Kidney (tissue), 22 donors: ENCODE measurements at places on chromosomes 7 and 10. TPM values are rescaled to one million over a fixed set of nuclear protein-coding genes. Genes with fewer than 3 reads are reported as not detected.

Gene A1CF
- polyA plus RNA-seq: 3.8 TPM

Gene ERVW-1
- polyA plus RNA-seq: not detected

Gene PBLD
- polyA plus RNA-seq: 104 TPM

Gene PRKCQ
- 6.1 TPM for polyA plus RNA-seq

Gene NFKB2
- polyA plus RNA-seq: 14.0 TPM

Gene ATOH7
- 0.45 TPM for polyA plus RNA-seq

Gene PPP3CB
- 26.8 TPM for polyA plus RNA-seq

Gene PCGF6
- polyA plus RNA-seq: 3.0 TPM

- DNase-seq: no peak
- no peaks in the 10 kb centered on the region for H3K36me3 ChIP-seq
- no peak overlapping the region for H3K4me3 ChIP-seq
- no peaks in the 10 kb centered on the region for H3K27me3 ChIP-seq
- no peaks in the 10 kb centered on the region for H3K4me1 ChIP-seq
Observed at GRCh38 chr10:85612378-85612775, 754.2 kb downstream of the GRID1 start.

DNA sequence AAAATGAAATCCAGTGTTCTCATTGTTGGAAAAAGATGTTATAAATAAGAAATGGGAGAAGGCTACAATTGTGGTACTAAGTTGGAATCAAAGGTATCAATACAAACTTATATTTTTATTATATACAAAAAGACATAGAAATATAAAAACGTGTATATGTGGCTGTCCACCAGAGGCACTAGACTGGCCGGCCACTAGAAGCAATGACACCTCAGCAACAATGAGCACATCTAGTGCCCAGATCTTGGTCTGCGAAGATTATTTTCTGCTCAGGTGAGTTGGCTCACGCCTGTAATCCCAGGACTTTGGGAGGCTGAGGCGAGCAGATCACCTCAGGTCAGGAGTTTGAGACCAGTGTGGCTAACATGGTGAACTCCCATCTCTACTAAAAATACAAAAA lies 21.6 kb downstream of the IDE start:
- no peak overlapping the region for H3K27ac ChIP-seq
- DNase-seq: no peak
- H3K27me3 ChIP-seq: no peaks in the 10 kb centered on the region
- no peaks in the 10 kb centered on the region for H3K4me1 ChIP-seq

- H3K36me3 ChIP-seq: peaks cover 7% of the 10 kb centered on the region
- no peak for DNase-seq
- no peaks in the 10 kb centered on the region for H3K27me3 ChIP-seq
- H3K27ac ChIP-seq: no peak overlapping the region
- no peak overlapping the region for H3K4me3 ChIP-seq
- H3K4me1 ChIP-seq: peaks cover 42% of the 10 kb centered on the region
Observed at GRCh38 chr7:44080118-44080517, 2.2 kb downstream of the POLM start.

- no peaks in the 10 kb centered on the region for H3K4me1 ChIP-seq
- H3K4me3 ChIP-seq: no peak overlapping the region
- no peak for DNase-seq
- no peak overlapping the region for H3K27ac ChIP-seq
- no peaks in the 10 kb centered on the region for H3K36me3 ChIP-seq
Observed at GRCh38 chr10:75619635-75620034, 188.2 kb downstream of the LRMDA start.

DNA sequence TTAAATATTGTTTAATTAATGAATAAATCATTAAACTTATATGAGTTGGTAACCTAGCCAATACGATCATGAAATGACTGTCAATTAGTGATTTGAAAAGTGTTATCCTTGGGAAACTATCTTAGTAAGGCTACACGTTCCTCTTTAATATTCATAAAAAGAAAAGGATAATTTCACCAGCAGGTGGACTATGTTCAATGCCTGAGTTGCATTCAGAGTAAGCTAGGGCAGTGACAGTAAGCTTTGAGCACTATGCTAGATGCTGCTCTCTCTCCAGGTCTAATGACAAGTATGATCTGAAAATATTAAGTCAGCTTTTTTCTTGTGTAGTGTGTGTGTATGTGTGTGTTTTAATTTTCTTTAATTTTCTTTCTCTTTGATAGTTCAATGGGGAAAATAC lies 486.3 kb upstream of the PCDH15 start:
- H3K4me1 ChIP-seq: no peaks in the 10 kb centered on the region
- no peak overlapping the region for H3K4me3 ChIP-seq
- H3K27me3 ChIP-seq: no peaks in the 10 kb centered on the region
- H3K36me3 ChIP-seq: no peaks in the 10 kb centered on the region

DNA sequence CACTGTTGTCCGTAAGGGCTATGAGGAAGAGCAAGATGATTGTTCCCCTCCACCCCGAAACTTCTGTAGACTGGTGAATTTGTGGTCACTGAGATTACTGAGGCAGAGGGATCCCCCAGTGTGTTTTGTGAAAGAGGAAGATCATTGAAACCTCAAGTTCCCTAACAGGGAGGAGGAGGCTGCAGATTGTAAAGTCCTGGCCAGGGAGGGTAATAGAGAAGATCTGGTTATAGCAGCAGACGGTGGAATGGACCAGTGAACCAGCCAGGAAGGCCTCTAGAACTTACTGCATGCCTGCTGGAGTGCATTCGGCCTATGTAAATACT lies 31.1 kb downstream of the LMTK2 start:
- H3K4me3 ChIP-seq: no peak overlapping the region
- peaks cover 8% of the 10 kb centered on the region for H3K36me3 ChIP-seq
- no peaks in the 10 kb centered on the region for H3K27me3 ChIP-seq

- peaks cover 18% of the 10 kb centered on the region for H3K4me1 ChIP-seq
- peak overlapping the region; percentile 62 for H3K4me3 ChIP-seq
- DNase-seq: no peak
- H3K27me3 ChIP-seq: no peaks in the 10 kb centered on the region
Observed at GRCh38 chr10:72260976-72261783, 12.5 kb upstream of the DDIT4 start.

DNA sequence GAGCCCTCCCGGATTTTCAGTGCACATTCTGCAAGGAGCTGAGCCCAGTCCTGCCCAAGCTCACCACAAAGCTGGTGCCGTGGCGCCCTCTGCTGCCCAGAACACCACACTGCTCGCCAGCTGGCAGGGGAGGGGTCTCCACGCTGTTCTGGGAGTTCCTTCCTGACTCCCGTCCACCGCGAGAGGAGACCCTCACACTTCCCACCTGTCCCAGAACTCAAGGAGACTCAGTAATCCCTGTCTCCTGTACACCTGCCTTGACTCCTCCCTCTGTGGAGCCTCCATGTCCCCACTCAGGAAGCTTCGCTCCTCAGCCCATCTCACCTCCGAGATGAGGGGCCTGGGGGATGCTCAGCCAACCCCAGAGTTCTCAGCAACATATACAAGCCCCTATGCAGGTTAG lies 11.3 kb downstream of the C10orf105 start:
- no peak overlapping the region for H3K4me3 ChIP-seq
- peak; percentile 62 for DNase-seq
- H3K27ac ChIP-seq: no peak overlapping the region
- no peaks in the 10 kb centered on the region for H3K36me3 ChIP-seq
- no peaks in the 10 kb centered on the region for H3K27me3 ChIP-seq
- H3K4me1 ChIP-seq: peaks cover 12% of the 10 kb centered on the region

GRCh38 chr7:2201128-2201527 lies 31.6 kb downstream of the MAD1L1 start:
- H3K36me3 ChIP-seq: no peaks in the 10 kb centered on the region
- H3K4me3 ChIP-seq: no peak overlapping the region
- H3K27ac ChIP-seq: no peak overlapping the region
- DNase-seq: no peak

- no peaks in the 10 kb centered on the region for H3K36me3 ChIP-seq
- H3K27me3 ChIP-seq: no peaks in the 10 kb centered on the region
- H3K27ac ChIP-seq: peak overlapping the region; percentile 30
- DNase-seq: no peak
- H3K4me1 ChIP-seq: no peaks in the 10 kb centered on the region
- H3K4me3 ChIP-seq: no peak overlapping the region
Observed at GRCh38 chr10:28875549-28876081, 198.3 kb downstream of the BAMBI start.

DNA sequence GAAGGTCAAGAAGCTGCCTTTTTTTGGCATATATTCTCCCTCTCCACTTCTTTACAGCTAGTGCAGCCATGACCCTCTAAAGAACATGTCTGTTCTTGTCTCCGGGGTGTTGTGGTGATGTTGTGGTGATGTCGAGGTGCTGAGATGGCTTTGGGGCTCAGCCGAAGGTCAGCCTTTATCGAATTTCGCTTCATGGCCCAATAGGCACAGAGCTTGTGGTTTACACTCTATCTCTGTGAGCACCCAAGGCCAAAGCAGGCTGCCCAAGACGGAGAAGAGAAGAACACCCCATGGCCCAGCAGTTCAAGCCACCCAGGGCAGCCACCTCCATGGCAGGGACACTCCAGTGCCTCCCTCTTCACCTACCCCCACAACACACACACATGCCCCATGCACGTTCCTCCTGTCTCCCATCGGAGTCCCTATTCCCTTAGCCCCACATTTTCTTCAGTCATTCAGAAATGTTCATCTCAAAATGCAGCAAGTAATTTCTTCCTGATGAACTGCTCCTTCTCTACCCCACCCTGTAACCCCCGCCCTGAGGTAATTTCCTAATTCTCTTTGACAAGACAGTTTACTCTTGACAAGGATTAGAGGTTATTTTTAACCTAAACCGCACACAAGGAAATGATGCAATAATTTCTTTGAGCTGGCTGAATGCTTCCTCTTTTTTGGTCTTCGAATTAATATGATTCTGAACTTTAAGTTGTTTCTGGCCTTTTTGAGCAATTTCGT lies 18.6 kb upstream of the ADRB1 start:
- peaks cover 2% of the 10 kb centered on the region for H3K4me1 ChIP-seq
- H3K36me3 ChIP-seq: no peaks in the 10 kb centered on the region
- no peak overlapping the region for H3K4me3 ChIP-seq
- DNase-seq: no peak
- H3K27me3 ChIP-seq: no peaks in the 10 kb centered on the region

DNA sequence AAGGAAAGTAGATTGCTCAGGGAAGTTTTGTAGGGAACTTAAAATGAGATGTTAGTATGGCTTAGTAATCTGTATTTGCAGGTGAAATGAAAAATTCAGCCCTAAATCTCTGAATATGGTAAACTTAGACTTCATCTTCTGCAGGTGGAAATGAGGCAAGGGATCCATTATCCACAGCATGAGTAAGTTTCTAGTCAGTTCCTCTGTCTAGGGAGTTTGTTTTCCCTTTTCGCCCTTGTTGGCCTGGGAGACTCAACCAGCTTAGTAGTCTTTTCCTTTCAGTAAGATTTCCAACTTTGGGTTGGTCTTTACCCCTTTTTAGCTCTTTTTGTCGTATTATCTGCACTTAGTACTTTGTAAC lies 65.6 kb downstream of the ZEB1 start:
- H3K27me3 ChIP-seq: no peaks in the 10 kb centered on the region
- H3K36me3 ChIP-seq: no peaks in the 10 kb centered on the region
- no peak for DNase-seq
- no peak overlapping the region for H3K4me3 ChIP-seq

- H3K4me1 ChIP-seq: no peaks in the 10 kb centered on the region
- H3K36me3 ChIP-seq: no peaks in the 10 kb centered on the region
Observed at GRCh38 chr7:184294-185264, 7.8 kb upstream of the FAM20C start.

GRCh38 chr7:108565987-108566386 lies 3.5 kb downstream of the THAP5 start:
- H3K27me3 ChIP-seq: no peaks in the 10 kb centered on the region
- H3K4me1 ChIP-seq: no peaks in the 10 kb centered on the region
- no peak overlapping the region for H3K4me3 ChIP-seq
- peaks cover 2% of the 10 kb centered on the region for H3K36me3 ChIP-seq
- DNase-seq: no peak

- H3K36me3 ChIP-seq: peaks cover 10% of the 10 kb centered on the region
- no peaks in the 10 kb centered on the region for H3K4me1 ChIP-seq
- H3K27me3 ChIP-seq: no peaks in the 10 kb centered on the region
- H3K4me3 ChIP-seq: no peak overlapping the region
- DNase-seq: no peak
Observed at GRCh38 chr7:16698200-16698905, 52.4 kb downstream of the BZW2 start.

- no peak for DNase-seq
- no peaks in the 10 kb centered on the region for H3K27me3 ChIP-seq
- H3K36me3 ChIP-seq: no peaks in the 10 kb centered on the region
- H3K27ac ChIP-seq: no peak overlapping the region
- H3K4me3 ChIP-seq: no peak overlapping the region
Observed at GRCh38 chr7:70710651-70711050, 421.3 kb upstream of the GALNT17 start.

GRCh38 chr7:18228686-18229085 lies 201.0 kb upstream of the PRPS1L1 start:
- no peak overlapping the region for H3K27ac ChIP-seq
- H3K4me1 ChIP-seq: no peaks in the 10 kb centered on the region
- H3K4me3 ChIP-seq: no peak overlapping the region

GRCh38 chr10:50807851-50808776 lies 68.4 kb downstream of the ASAH2B start:
- no peaks in the 10 kb centered on the region for H3K27me3 ChIP-seq
- H3K4me1 ChIP-seq: no peaks in the 10 kb centered on the region
- no peaks in the 10 kb centered on the region for H3K36me3 ChIP-seq
